ENCODE measurements at places on chromosomes 16 and 17. TPM values are rescaled to one million over a fixed set of nuclear protein-coding genes. Genes with fewer than 3 reads are reported as not detected.

Gene RNPS1
- 358 TPM for total RNA-seq

Gene LSM12
- 104 TPM for total RNA-seq

Gene ZNF500
- 12.8 TPM for total RNA-seq

Gene CMTM4
- 3.5 TPM for total RNA-seq

Gene FBXW10
- not detected for total RNA-seq

Gene NR1D1
- 6.0 TPM for total RNA-seq

Gene RAC3
- 5.5 TPM for total RNA-seq

Gene HIGD1B
- total RNA-seq: not detected

Gene GRAPL
- total RNA-seq: 6.5 TPM

Gene OTOP3
- not detected for total RNA-seq

Gene TP53TG3C
- total RNA-seq: not detected

Gene PYCARD
- total RNA-seq: 5.9 TPM

Gene C16orf74
- 1.4 TPM for total RNA-seq

Gene WFDC1
- total RNA-seq: not detected

Gene STX1B
- total RNA-seq: 1.1 TPM

Gene RAMP2
- not detected for total RNA-seq

Gene KRT24
- total RNA-seq: not detected

Gene KREMEN2
- not detected for total RNA-seq

Gene ELMO3
- 5.0 TPM for total RNA-seq

Gene TP53TG3
- not detected for total RNA-seq

Gene OR1F1
- total RNA-seq: not detected

Gene USP43
- total RNA-seq: 0.43 TPM

Gene HEXIM2
- 4.1 TPM for total RNA-seq

Gene PIK3R6
- total RNA-seq: 3.8 TPM

Gene CIAO3
- total RNA-seq: 21.3 TPM

Gene GP1BA
- total RNA-seq: not detected

Gene RILP
- total RNA-seq: 6.1 TPM

Gene RFWD3
- 99.8 TPM for total RNA-seq

Gene CPHXL2
- not detected for total RNA-seq

Gene KIF18B
- total RNA-seq: 40.3 TPM

Gene HS3ST3B1
- total RNA-seq: 4.9 TPM

Gene GCGR
- not detected for total RNA-seq

Gene HOXB9
- total RNA-seq: 7.0 TPM

Gene CDC42EP4
- total RNA-seq: 0.72 TPM

Gene HIC1
- 35.1 TPM for total RNA-seq

Gene MPDU1
- 50.9 TPM for total RNA-seq

Gene GSG1L
- not detected for total RNA-seq

Gene LRRC36
- 0.81 TPM for total RNA-seq

Gene TLCD3B
- total RNA-seq: 3.6 TPM

Gene NECAB2
- total RNA-seq: not detected

Gene CAMKK1
- total RNA-seq: 6.9 TPM
